ENCODE measurements at places on chromosomes 4 and X.

DNA sequence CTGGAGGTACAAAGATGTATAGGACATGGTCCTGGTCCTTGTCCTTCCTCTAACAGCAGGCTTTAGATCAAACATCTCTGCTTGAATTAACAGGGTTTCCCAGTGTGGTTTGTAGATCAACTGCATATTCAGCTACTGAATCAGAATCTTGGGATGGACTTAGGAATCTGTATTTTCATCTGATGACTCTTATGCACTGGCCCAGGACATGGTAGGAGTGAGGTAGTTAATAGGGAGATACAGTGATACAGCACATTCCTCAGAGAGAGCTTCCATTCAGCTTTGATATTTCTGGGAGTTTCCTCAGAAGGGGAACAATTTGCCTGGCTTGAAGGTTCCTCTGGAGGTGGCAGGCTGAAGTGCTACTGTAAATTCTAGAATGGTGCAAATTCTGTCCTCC is 203.1 kb downstream of the LARP7 start:
- DNase-seq = no peak

GRCh38 chr4:1198098-1198844 is 25.9 kb upstream of the SPON2 start:
- DNase-seq = no peak

- DNase-seq = no peak
Measured at GRCh38 chr4:147633113-147633512, 15.9 kb downstream of the TMEM184C start.

GRCh38 chrX:29913647-29914046 is 301.7 kb upstream of the MAGEB2 start:
- DNase-seq = no peak

GRCh38 chr4:47494124-47494430 is 9.0 kb downstream of the ATP10D start:
- DNase-seq = no peak

DNA sequence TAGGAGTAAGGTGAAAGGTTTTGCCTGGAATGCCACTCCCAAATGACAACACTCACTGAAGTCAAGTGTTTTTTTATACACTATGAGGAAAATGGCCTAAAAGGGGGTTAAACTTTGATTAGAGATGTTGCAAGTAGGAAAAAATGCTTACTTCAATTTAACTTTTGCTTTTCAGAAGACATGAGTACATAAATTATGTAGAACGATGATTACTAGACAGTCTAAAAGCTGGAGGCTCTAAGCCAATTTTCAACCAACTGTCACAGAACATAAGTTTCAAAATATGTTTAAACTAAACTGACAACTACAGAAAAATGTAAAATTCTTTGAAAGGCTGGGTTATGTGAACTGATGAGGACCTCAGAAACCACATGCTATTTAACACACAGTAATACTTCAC is 83.4 kb downstream of the SHISA3 start:
- no peak for DNase-seq

- DNase-seq = no peak
Measured at GRCh38 chrX:30795981-30796958, 92.8 kb downstream of the TAB3 start.

GRCh38 chrX:136268051-136269048 is 17.1 kb upstream of the MAP7D3 start:
- peak; percentile 34 for DNase-seq

GRCh38 chrX:143121477-143121876 is 95.7 kb downstream of the SPANXN4 start:
- no peak for DNase-seq

- DNase-seq = no peak
Measured at GRCh38 chr4:55110131-55110530, 15.3 kb downstream of the KDR start.

GRCh38 chr4:112410364-112410763 is 105.6 kb downstream of the NEUROG2 start:
- DNase-seq = no peak

DNA sequence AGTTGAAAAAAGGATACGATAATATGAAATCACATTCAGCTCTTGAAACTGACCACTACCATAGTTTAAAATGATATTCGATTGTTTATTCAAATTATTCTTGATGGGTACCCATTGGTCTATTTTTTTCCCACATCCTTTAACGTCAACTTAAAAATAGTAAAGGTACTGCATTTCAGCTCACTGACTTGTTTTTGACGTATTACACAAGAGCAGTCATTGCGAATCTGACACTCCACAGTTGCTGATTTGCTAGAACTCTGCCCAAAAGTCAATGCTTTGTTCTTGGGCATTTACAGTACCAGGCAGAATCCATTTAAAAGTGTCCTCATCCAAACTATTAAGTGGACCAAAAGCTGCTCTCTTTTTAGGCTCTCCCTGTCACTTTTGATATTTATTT is 1.2 kb upstream of the PDS5A start:
- DNase-seq = no peak

GRCh38 chr4:20543131-20543530 is 157.1 kb upstream of the PACRGL start:
- no peak for DNase-seq

- no peak for DNase-seq
Measured at GRCh38 chrX:69428216-69428615, 75.9 kb upstream of the NALF2 start.

- no peak for DNase-seq
Measured at GRCh38 chr4:88005946-88006345, 1.5 kb upstream of the PKD2 start.

GRCh38 chrX:36787752-36788151 is 220.4 kb upstream of the FAM47C start:
- no peak for DNase-seq

GRCh38 chr4:16065066-16065465 is 18.8 kb downstream of the PROM1 start:
- DNase-seq = no peak

DNA sequence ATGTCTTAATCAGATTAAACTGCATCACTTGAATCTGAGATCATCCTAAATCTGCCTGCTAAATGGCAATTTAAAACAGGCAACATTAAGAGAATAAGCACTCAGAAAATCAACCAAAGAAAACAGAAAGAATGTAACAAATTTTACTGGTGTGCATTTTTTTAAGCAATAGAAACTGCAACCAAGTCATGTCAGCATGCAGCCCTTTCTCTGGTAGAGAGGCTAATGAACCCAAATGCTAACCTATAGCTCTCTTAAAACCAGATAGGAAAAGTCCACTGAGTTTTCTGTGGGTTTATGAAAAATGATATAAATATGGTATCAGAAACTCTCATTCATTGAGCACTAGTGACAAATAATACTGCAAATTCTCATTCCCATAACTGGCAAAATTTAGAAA is 35.6 kb downstream of the COL25A1 start:
- no peak for DNase-seq

DNA sequence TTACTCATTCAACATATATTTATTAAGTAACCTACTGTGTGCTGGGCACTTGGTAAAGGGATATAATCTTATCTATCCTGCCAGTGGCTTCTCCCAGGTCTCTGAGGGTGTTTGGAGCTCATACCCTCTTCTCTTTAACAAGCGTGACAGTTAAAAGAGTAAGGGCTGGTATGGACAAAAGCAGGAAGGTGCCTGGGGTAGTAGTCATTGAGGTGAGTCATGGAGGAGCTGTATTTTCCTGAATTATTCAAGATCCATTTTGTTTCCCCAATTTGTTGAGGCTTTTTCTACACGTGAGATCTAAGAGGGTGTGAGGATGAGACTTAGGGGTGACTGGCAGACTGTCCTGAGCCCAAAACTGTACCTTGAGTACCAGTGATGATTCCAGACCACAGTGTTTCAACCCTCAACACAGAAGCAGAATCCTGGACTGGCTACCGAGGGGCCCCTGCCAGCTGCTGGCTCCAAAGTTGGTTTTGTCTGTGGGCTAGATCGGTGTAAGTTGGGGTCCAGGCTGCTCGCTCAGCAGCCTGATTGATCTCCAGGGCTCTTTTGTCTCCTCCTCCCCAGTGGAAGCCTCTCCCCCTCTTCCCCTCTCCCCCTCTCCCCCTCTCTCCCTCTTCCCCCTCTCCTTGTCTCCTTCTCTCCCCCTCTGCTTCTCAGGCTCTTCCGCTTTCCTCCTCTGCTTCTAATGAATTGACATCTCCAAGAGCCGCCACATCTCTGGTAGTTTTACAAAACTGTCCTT is at the start of gene DRP2:
DRP2 (plus strand) TSS at position 671 of the 748 bp plus-strand sequence. CDS start 11,862 bp downstream, outside the sequence.
- no peak for DNase-seq

GRCh38 chr4:622996-623913 is 2.1 kb upstream of the PDE6B start:
- DNase-seq = no peak

GRCh38 chr4:147576084-147576483 is 41.1 kb upstream of the TMEM184C start:
- DNase-seq = no peak

DNA sequence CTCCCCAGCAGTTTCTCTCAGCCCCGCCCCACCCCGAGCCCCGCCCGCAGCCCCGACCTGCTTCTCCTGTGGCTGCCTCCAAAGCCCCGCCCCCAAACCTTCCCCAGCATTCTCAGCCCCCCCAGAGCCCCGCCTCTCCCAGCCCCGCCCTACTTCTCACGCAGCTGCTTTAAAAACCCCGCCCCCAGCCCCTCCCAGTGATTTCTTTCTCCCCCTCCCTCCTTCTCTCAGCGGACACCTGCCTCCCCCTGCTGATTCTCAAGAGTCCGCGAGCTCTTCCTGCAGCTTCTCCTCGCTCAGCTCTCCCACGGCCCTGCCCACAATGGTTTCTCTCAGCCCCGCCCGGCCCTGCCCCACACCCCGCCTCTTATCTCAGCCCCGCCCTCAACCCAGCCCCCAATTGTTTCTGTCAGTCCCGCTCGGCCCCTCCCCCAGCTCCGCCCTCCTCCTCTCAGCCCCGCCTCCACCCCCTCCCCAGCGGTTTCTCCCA is 636 bp upstream of the EOLA1 start:
- DNase-seq = peak; percentile 87

DNA sequence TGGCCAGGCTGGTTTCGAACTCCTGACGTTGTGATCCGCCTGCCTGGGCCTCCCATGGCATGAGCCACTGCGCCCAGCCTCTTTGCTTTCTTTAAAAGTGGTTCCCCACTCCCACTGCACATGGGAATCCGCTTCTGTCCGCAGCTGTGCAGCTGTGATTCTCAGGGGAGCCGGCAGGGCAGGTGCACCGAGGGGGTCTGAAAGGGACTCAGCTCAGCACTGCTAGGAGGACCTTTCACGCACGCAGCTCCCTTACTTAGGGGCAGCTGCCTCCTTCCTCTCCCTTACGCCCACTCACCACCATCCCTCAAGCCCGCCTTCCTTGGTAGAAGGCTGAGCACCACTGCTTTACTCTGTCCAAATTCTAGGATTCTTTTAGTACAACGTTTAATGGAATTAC is 40.4 kb upstream of the CYP4V2 start:
- no peak for DNase-seq

- DNase-seq = no peak
Measured at GRCh38 chrX:11214346-11215190, 78.6 kb upstream of the AMELX start.

GRCh38 chr4:153154007-153154975 is 50.0 kb upstream of the TRIM2 start:
- no peak for DNase-seq

- no peak for DNase-seq
Measured at GRCh38 chrX:23292988-23293651, 41.5 kb upstream of the PTCHD1 start.

GRCh38 chr4:109005523-109005922 is 242.7 kb upstream of the ETNPPL start:
- DNase-seq = no peak

Measured in GM10248 (cell line).